ACHN (cell line): ENCODE measurements at places on chromosomes 3 and 15.

- DNase-seq: peak; percentile 48
These were observed 59.3 kb upstream of the CHMP2B start for GRCh38 chr3:87167628-87168456.

DNA sequence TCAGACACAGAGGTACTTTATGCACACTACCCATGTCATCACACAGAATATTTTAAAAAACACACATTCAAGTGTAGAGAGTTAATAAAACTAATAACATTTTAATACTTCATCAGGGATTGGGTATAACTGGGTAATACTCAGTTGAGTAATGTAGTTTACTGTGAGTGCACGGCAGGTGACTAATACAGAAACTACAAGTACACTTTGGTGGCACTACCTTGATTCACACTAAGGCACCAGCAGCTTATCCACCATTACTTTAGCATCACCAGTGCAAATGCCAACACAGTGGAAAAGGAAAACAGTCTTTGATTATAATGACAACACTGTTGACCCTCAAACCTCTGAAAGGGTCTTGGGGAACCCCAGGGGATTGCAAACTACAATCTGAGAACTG, 33.6 kb downstream of the ZNF280D start:
- no peak for DNase-seq

GRCh38 chr3:96086018-96086417, 728.4 kb upstream of the EPHA6 start:
- no peak for DNase-seq

GRCh38 chr3:116020495-116020894, 397.2 kb downstream of the GAP43 start:
- DNase-seq: no peak

- peak; percentile 80 for DNase-seq
These were observed 67.2 kb downstream of the LIPC start for GRCh38 chr15:58498821-58499580.

DNA sequence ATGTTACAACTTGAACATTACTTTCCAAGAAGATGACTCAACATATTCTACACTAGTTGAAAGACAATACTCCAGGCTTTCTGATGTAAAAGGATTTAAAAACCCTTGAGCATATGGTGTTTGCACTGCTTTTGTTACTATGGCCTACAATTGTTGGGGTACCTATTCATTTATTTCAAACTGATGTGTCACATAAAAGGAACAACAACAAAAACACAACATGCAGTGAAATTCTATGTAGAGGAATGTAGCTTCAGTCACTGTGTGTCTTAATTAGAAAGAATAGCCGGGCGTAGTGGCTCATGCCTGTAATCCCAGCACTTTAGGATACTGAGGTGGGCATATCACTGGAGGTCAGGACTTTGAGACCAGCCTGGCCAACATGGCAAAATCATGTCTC, 1.6 kb downstream of the SPATA16 start:
- DNase-seq: no peak

DNA sequence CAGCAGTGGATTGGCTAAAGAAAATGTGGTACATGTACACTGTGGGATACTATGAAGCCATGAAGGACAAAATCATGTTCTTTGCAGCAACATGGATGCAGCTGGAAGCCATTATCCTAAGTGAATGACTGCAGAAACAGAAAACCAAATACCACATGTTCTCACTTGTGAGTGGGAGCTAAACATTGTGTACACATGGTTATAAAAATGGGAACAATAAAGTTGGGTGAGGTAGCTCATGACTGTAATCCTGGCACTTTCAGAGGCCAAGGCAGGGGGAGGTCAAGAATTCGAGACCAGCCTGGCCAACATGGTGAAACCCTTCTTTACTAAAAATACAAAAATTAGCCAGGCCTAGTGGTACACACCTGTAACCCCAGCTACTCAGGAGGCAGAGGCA, 3.6 kb upstream of the OR4F6 start:
- DNase-seq: no peak

- DNase-seq: no peak
These were observed 108.1 kb downstream of the TPRA1 start for GRCh38 chr3:127482216-127483004.

GRCh38 chr15:59249816-59250215, 43.2 kb downstream of the LDHAL6B start:
- DNase-seq: no peak

- no peak for DNase-seq
These were observed 40.5 kb upstream of the MAGEF1 start for GRCh38 chr3:184752361-184752760.

GRCh38 chr3:14457999-14458398, 55.6 kb downstream of the SLC6A6 start:
- peak; percentile 77 for DNase-seq

GRCh38 chr3:69746119-69746518, 6.9 kb downstream of the MITF start:
- DNase-seq: no peak

GRCh38 chr3:186095561-186096081, 13.3 kb downstream of the ETV5 start:
- no peak for DNase-seq

GRCh38 chr3:46609212-46609721, 3.1 kb upstream of the FAM240A start:
- DNase-seq: no peak
